Activated CD4-positive, CD25-positive, alpha-beta regulatory T cell treated with anti-CD3 and anti-CD28 coated beads, Interleukin-2, amount 50 U/mL, for 72 hours (primary cell): ENCODE measurements at places on chromosomes 2 and 18.

GRCh38 chr2:69034122-69034521 is 21.1 kb downstream of the ANTXR1 start:
- DNase-seq = no peak

DNA sequence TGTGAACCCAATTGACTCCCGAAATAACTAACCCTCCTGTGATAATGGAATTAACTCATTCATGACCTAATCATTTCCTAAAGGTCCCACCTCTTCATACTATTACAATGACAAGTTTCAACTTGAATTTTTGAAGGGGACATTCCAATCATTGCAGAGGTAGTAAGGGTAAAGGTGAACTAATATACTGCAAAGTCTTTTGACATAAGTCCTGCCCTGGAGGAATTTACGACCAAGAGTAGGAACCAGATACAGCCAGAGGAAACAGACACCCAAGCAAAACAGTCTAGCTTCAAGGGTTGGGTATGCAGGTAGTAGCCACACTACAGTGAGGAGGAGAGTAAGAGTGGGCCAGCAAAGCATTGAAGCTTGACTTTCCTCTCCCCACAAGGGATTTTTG is 1.2 kb upstream of the SRBD1 start:
- DNase-seq = no peak

DNA sequence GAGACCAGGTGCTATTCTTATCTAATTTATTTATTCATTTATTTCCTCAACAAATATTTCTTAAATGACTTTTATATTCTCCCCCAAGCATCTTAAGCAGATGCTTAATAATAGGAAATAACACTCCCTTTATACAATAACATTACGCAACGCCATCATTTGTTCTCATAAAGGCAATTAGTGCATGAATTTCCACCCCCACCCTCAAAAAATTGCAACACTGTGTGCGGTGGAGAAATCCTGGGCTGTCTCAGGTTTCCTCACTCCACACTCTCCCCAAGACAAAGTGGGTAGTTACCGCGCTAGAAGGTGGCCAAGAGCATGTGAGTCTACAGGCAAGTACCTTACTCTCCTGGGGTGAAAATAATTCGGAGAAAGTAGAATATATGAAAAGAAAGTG is 37.0 kb upstream of the CTDP1 start:
- DNase-seq = no peak

GRCh38 chr2:54845514-54845913 is 122.1 kb downstream of the EML6 start:
- DNase-seq = no peak

DNA sequence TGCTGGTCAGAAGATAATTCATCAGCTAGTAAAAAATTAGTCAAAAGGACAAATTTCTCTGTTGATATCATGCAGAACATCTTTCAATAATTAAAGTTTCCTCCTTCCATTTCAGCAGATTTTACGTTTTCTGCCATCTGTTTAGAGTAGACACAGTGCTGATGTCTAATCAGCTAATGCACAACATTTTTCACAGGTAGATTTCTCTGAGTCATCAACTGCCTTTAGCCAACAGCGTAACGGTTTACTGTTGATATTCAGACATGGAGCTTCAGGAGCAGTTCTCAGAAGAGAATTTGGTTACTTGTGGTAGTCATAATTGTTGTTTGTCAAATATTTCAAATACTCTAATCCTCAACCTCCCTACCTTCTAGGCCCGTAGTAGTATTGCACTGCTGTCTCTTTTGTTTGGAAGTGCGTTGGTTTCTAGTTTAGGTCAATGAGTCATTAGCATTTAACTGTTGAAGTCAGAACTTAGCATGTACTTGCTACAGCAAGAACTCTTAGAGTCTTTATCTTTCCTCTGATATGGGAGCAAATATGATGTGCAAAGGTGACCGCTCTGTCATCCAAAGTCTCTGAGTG is 86.8 kb upstream of the TFPI start:
- DNase-seq = no peak

GRCh38 chr2:152573168-152573567 is 144.1 kb downstream of the PRPF40A start:
- no peak for DNase-seq

- DNase-seq = no peak
These were observed 820 bp downstream of the TMBIM1 start for GRCh38 chr2:218291318-218292047.
